ENCODE measurements at places on chromosomes 11 and 22. TPM values are rescaled to one million over a fixed set of nuclear protein-coding genes. Genes with fewer than 3 reads are reported as not detected.

DNA sequence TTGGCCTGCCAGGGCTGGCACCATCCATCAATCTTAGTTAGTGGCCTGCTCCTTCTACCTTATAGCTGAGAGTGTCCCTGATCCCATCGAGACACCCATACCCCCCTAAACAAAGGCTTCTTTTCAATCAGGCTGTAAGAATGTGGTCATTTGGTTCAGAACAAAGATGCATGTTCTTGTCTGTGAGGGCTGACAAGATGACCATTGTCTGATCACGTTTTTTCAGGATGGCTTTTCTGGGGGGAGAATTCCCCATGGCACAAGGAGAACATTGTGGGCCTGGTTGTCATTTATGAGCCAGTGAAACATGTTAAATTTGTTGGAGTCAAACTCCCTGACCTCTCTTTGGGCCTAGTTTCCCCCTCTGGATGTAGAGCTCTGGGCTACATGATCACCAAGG is 160.4 kb downstream of the INSC start:
- no peak for ATAC-seq

Gene SCT
- not detected for total RNA-seq

DNA sequence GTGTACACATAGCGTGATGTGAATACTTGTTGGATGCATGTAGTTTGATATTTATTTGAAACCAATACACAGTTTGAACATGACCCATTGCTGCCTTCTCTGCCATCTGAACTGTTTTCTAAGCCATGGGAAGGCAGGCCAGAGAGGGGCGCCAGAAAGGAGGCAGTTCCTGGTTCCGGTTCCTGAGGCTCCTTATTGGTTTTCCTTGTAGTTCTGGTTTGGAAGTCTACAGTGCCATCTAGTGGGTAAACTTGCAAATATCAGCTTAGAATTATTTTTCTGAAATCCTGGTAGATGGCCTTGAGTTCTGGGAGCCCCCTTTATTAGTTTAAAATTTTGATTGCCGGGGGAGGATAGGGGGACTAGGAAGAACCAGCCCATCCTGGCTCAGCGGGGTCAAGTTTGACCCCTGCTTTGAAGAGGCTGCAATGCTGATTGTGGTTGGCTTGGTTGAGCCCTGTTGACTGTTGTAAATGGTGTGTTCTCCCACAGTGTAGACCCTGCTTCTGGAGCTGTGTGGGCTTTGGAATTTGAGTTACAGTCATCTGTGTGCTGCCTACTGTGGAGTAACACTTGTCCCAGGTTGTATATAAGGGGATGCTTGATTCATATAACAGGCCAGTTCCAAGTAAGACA is 48.4 kb downstream of the GRAMD1B start:
- ATAC-seq = peak; percentile 25

DNA sequence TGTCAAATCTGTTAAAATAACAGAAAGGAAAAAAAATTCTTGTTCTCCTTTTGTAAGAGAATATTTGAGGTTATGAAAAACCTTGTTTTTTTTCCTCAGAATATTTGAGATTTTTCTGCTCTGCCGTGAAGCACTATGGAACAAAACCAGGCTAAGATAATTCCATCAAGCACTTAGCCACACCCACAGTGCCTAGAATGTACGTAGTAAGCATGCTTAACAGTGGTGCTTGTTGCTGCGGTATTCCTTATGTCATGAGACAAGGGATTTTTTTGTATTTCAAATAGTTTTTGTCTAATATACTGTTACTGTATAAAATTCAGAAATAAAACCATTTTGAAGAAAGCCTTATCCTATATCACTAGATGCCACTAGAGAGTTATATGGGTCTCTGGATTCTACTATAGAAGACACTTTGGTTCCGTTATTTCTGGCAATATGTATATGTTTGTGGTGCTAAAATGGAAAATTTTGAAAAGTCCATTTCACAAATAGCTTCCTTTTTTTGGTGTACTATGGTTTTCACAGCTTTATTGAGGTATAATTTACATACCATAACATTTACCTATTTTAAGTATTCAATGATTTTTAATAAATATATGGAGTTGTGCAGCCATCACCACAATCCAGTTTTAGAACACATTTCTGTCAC is 23.7 kb downstream of the PDHX start:
- no peak for ATAC-seq

Gene CBLIF
- total RNA-seq = not detected

DNA sequence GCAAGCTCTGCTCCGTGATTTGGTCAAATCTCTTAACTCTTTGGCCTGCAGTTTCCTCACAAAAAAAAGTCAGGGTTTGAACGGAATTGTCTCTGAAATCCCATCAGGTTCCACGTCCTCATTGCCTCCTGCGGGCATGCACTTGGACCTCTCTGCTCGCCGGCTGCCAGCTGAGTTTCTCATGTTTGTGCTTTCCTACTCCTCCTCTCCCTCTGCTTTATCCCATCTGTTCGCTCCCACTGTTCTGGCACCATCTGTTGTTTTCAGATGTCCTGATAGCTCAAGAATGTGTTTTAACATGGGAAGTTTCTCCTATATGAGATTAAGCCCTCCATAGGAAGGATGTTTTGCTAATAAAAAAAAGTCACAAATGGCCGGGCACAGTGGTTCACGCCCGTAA is 49.4 kb upstream of the ARHGAP42 start:
- no peak for ATAC-seq

Data from activated T-helper 17 cell treated with anti-CD3 and anti-CD28 coated beads, Interleukin-2, amount 50 U/mL, for 72 hours (primary cell).